ENCODE measurements at places on chromosomes 12 and 14. TPM values are rescaled to one million over a fixed set of nuclear protein-coding genes. Genes with fewer than 3 reads are reported as not detected.

AMN gene
- total RNA-seq = 0.44 TPM

SRRM4 gene
- total RNA-seq = not detected

DNA sequence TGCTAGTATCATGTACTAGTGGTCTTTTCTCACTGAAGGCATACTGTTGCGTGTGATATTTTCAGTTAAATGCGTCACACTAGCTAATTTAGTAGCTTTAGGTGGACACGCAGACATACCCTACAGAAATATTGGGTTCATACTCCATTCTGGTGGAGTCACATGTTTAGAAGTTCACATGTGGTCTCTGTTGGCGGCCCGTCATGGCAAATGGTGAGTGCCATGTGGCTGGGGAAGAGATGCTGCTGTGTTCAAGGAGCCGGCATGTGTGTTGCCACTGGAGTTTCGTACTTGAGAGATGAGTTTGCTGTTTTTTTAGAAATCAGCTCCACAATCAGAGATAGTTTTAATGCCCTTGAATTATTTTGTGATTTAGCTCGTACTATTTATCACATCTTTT is 454.6 kb downstream of the PCNX1 start:
- no peaks in the 10 kb centered on the region for H3K27me3 ChIP-seq
- no peak for DNase-seq
- peaks cover 54% of the 10 kb centered on the region for H3K4me1 ChIP-seq
- H3K27ac ChIP-seq = peak overlapping the region; percentile 5
- peaks cover 58% of the 10 kb centered on the region for H3K36me3 ChIP-seq
- no peak overlapping the region for H3K4me3 ChIP-seq

IQSEC3 gene
- total RNA-seq = 0.44 TPM

- DNase-seq = no peak
- no peaks in the 10 kb centered on the region for H3K36me3 ChIP-seq
- peaks cover 23% of the 10 kb centered on the region for H3K27me3 ChIP-seq
- no peak overlapping the region for H3K4me3 ChIP-seq
Observed at GRCh38 chr12:12899530-12900380, 8.4 kb downstream of the GPRC5A start.

USP15 gene
- 82.4 TPM for total RNA-seq

IL23A gene
- 31.0 TPM for total RNA-seq

DNA sequence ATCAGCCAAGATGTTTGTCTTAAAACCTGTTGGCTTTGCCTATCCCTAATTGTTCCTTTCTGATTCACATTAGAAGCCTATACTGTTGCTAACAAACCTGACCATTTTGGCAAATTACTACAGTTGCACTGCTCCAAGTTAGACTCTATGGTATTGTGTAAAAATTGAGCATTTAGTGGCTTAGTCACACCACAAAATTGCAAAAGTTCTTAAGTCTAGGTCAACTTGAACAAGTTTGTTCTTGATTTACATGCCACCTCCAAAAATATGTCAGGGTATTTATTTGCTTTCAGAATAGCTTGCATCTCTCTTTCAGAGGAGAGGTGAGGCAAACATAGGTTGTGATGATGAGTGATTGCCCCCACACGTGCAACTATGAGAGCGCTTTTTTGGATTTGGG is 27.0 kb upstream of the PTHLH start:
- H3K4me3 ChIP-seq = no peak overlapping the region
- DNase-seq = no peak
- no peaks in the 10 kb centered on the region for H3K36me3 ChIP-seq
- no peaks in the 10 kb centered on the region for H3K4me1 ChIP-seq
- H3K27me3 ChIP-seq = no peaks in the 10 kb centered on the region

WDHD1 gene
- 50.3 TPM for total RNA-seq

DNA sequence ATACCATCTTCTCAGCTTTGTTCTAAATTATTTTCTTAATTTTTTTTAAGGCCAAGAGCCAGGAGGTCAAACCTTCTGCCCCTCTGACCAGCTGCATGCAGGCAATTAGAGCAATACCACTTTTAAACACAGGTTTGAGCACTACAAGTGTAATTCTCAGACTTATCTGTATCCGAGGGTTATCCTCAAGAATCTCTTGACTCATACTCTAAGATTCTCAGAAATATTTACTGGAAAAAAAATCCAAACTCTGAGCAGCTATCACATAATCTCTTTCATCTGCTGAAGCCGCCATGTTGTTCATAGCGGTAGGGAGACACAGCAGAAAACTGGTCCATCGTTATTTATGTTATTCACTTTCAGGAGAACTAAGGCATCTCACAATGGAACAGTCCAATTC is 27.4 kb upstream of the PTHLH start:
- no peak for DNase-seq
- no peak overlapping the region for H3K4me3 ChIP-seq
- H3K27me3 ChIP-seq = no peaks in the 10 kb centered on the region
- no peak overlapping the region for H3K27ac ChIP-seq

YEATS4 gene
- 39.0 TPM for total RNA-seq

KIF21A gene
- 35.0 TPM for total RNA-seq

- H3K36me3 ChIP-seq = no peaks in the 10 kb centered on the region
- no peak overlapping the region for H3K4me3 ChIP-seq
- H3K27me3 ChIP-seq = no peaks in the 10 kb centered on the region
- no peak overlapping the region for H3K27ac ChIP-seq
- no peak for DNase-seq
- H3K4me1 ChIP-seq = no peaks in the 10 kb centered on the region
Observed at GRCh38 chr12:18895946-18896345, 158.0 kb downstream of the CAPZA3 start.

GRCh38 chr14:99744199-99744872 is 48.9 kb upstream of the EML1 start:
- no peak for DNase-seq
- no peak overlapping the region for H3K4me3 ChIP-seq
- H3K27me3 ChIP-seq = peaks cover 17% of the 10 kb centered on the region

FAM161B gene
- total RNA-seq = 0.57 TPM

- no peaks in the 10 kb centered on the region for H3K27me3 ChIP-seq
- peak overlapping the region; percentile 52 for H3K4me3 ChIP-seq
Observed at GRCh38 chr14:61719344-61720293, 24.3 kb downstream of the HIF1A start.

TEX52 gene
- total RNA-seq = not detected

Data from activated T-helper 2 cell treated with anti-CD3 and anti-CD28 coated beads, Interferon-gamma antibody, Interleukin-2, Interleukin-4, amounts not matched to agents 10 μg/mL and 5 μg/mL and 100 μg/mL, durations not matched to agents 14 hours and 24 hours and 36 hours (primary cell).